Glutamatergic neuron (in vitro differentiated cells): ENCODE measurements at places on chromosomes 13 and 19. TPM values are rescaled to one million over a fixed set of nuclear protein-coding genes. Genes with fewer than 3 reads are reported as not detected.

DNA sequence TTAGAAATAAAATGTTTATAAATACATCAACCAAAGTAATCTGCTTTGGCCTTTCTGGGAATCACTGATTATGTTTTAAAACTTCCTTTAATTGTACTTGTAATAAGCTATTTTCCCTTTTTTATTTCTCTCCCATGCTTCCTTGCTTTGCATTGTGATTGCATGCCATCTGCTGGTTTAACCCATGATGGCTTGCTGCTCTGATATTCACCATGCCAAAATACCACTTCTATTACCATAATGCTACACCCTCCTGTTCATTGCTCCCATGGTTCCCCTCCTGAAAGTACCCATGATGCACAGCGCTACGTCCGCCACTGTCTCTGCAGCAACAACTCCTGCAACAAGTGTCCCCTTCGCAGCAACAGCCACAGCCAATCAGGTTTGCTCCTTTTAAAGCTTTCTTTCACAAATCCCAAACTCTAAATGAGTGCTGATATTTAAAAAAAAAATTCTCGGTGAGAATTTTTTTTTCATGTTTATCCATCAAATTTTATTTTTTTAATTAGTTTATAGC lies 67.7 kb upstream of the RAP2A start:
- no peaks in the 10 kb centered on the region for H3K27me3 ChIP-seq
- no peaks in the 10 kb centered on the region for H3K36me3 ChIP-seq

DNA sequence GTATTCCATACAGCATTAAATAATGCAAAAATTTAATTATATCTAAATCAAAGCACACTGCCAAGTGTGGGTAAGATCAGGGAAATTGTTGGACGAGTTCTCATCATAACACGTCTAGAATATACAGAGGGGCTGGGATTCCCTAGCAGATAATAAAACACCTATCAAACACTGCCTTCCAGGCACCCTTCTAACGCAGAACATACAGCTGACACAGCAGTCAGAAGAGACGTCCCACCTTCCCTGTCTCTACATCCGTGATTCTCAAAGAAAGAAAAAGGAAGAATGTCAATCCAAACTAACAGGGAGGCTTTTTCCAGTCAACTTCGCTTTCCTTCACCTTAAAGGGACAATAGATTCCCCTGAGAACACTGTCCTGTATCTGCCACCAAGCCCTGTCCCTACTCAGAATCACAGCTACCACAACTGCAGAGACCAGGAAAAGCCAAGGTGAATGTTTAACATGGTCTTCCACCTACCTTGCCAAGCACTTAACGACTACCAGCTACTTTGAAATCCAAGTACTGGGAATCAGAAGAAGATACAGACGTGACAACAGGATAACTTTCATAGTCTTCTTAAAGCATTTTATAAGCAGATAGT lies 38.5 kb downstream of the TBC1D4 start:
- no peak for DNase-seq
- H3K27ac ChIP-seq = no peak overlapping the region
- H3K4me1 ChIP-seq = no peaks in the 10 kb centered on the region
- no peaks in the 10 kb centered on the region for H3K27me3 ChIP-seq

DNA sequence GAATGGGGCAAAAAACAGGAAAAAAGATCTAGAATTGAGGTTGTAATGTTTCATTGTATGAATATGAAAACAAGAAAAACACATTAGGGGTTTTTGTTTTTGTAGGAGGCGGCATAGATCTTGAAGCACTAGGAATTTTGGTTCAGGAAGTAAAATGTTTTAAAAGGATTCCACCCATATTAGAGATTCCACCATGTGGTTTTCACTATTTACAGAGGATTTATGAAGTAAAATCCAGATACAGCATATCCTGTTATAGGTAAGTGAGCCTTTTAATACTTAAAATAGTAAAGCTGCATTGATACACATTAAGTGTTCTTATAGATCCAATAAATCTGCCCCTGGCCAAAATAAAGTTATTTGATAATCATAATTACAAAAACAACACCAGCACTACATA lies 61.4 kb downstream of the MICU2 start:
- no peak overlapping the region for H3K4me3 ChIP-seq
- H3K36me3 ChIP-seq = no peaks in the 10 kb centered on the region
- no peak overlapping the region for H3K27ac ChIP-seq
- no peaks in the 10 kb centered on the region for H3K27me3 ChIP-seq
- no peaks in the 10 kb centered on the region for H3K4me1 ChIP-seq

- H3K27ac ChIP-seq = no peak overlapping the region
- H3K36me3 ChIP-seq = peaks cover 7% of the 10 kb centered on the region
- no peak for DNase-seq
- no peaks in the 10 kb centered on the region for H3K27me3 ChIP-seq
- no peaks in the 10 kb centered on the region for H3K4me1 ChIP-seq
- H3K4me3 ChIP-seq = no peak overlapping the region
Measured at GRCh38 chr19:6983448-6983847, 37.8 kb downstream of the MBD3L2B start.

- H3K4me3 ChIP-seq = no peak overlapping the region
- H3K27me3 ChIP-seq = peaks cover 3% of the 10 kb centered on the region
- peaks cover 5% of the 10 kb centered on the region for H3K36me3 ChIP-seq
- peaks cover 65% of the 10 kb centered on the region for H3K4me1 ChIP-seq
Measured at GRCh38 chr19:15292140-15292539, 40.2 kb downstream of the BRD4 start.

- DNase-seq = no peak
- H3K36me3 ChIP-seq = no peaks in the 10 kb centered on the region
- H3K27ac ChIP-seq = no peak overlapping the region
- peaks cover 5% of the 10 kb centered on the region for H3K27me3 ChIP-seq
Measured at GRCh38 chr19:2726160-2726855, 5.1 kb upstream of the DIRAS1 start.

- DNase-seq = no peak
- peaks cover 18% of the 10 kb centered on the region for H3K4me1 ChIP-seq
- H3K36me3 ChIP-seq = peaks cover 4% of the 10 kb centered on the region
Measured at GRCh38 chr13:111597191-111597611, 276.8 kb downstream of the TEX29 start.

- H3K4me1 ChIP-seq = no peaks in the 10 kb centered on the region
- peaks cover 13% of the 10 kb centered on the region for H3K27me3 ChIP-seq
- peaks cover 46% of the 10 kb centered on the region for H3K36me3 ChIP-seq
- peak; percentile 85 for DNase-seq
Measured at GRCh38 chr19:56538761-56539263, at the start of gene ZFP28. Gene ZFP28, plus strand, starts transcription at chr19:56538948. Its CDS starts 71 bp downstream, at chr19:56539019.

GRCh38 chr13:95295026-95295425 lies 6.2 kb downstream of the ABCC4 start:
- no peak for DNase-seq
- H3K27me3 ChIP-seq = peaks cover 2% of the 10 kb centered on the region
- H3K36me3 ChIP-seq = no peaks in the 10 kb centered on the region
- H3K27ac ChIP-seq = no peak overlapping the region
- H3K4me1 ChIP-seq = no peaks in the 10 kb centered on the region
- H3K4me3 ChIP-seq = no peak overlapping the region

GRCh38 chr13:113219256-113219940 lies 10.0 kb downstream of the CUL4A start:
- H3K4me3 ChIP-seq = peak overlapping the region; percentile 0
- H3K27ac ChIP-seq = no peak overlapping the region
- H3K36me3 ChIP-seq = no peaks in the 10 kb centered on the region
- no peak for DNase-seq
- H3K27me3 ChIP-seq = no peaks in the 10 kb centered on the region

- DNase-seq = no peak
- no peaks in the 10 kb centered on the region for H3K4me1 ChIP-seq
- no peaks in the 10 kb centered on the region for H3K27me3 ChIP-seq
- no peak overlapping the region for H3K27ac ChIP-seq
- H3K4me3 ChIP-seq = no peak overlapping the region
Measured at GRCh38 chr19:12085074-12085818, 20.7 kb downstream of the ZNF844 start.

DNA sequence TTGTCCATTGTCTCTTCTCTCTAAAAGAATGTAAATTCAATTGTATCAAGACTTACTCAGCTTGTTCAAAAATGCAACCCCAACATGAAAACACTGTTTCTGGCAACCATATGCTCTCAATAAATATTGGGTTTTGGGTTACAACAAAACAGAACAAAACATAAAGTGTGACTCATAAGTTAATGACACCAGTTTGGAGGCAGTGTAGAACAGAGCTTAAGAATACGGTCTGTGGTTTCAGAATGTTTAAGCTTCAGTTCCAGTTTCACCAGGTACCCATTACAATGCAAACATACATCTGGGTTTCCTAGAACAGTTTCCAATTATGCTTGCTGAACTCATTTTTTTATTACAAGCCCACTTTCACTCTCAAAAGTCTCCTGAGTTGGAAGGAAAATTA lies 285.8 kb upstream of the PCDH9 start:
- H3K27me3 ChIP-seq = no peaks in the 10 kb centered on the region
- no peak overlapping the region for H3K27ac ChIP-seq
- H3K4me3 ChIP-seq = no peak overlapping the region
- H3K4me1 ChIP-seq = no peaks in the 10 kb centered on the region

- H3K27ac ChIP-seq = peak within 1 kb of the TSS; percentile 88
- peak within 1 kb of the TSS; percentile 68 for H3K4me3 ChIP-seq
- H3K27me3 ChIP-seq = peaks cover 12% of the 10 kb centered on the region
- no peaks in the 10 kb centered on the region for H3K36me3 ChIP-seq
Measured at GRCh38 chr19:35115177-35115951, at the start of gene FXYD3. Gene FXYD3, plus strand, starts transcription at chr19:35115823. Its CDS starts 3,554 bp downstream, at chr19:35119377.

NLRP7 gene
- not detected for total RNA-seq

LIPE gene
- 39.0 TPM for total RNA-seq

ATP8A2 gene
- total RNA-seq = 70.1 TPM

NCCRP1 gene
- total RNA-seq = 0.61 TPM

PRR19 gene
- 1.6 TPM for total RNA-seq

CD70 gene
- total RNA-seq = 4.7 TPM

FAM124A gene
- total RNA-seq = 3.7 TPM

CPT1C gene
- 133 TPM for total RNA-seq

FBN3 gene
- 18.3 TPM for total RNA-seq
